ENCODE measurements at places on chromosomes 12 and 14.
A peak's percentile ranks its signal among the peaks of the same experiment; 100 is the strongest.

DNA sequence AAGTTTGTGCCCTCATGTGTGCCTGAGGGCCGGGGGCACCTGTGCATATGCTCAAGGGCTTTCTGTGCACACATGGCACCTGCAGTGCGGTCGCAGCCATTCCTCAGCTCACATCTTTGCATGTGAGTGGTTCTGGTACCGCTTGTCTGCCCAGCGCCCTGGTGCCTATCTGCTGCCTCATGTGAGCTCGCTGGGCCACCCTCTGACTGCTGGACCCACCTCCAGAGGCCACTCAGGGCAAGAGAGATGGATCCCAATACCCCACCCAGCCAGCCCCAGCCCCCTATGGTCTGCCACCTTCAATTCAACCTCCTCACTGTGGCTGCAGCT is 5.4 kb upstream of the AMN start:
- no peak for DNase-seq

DNA sequence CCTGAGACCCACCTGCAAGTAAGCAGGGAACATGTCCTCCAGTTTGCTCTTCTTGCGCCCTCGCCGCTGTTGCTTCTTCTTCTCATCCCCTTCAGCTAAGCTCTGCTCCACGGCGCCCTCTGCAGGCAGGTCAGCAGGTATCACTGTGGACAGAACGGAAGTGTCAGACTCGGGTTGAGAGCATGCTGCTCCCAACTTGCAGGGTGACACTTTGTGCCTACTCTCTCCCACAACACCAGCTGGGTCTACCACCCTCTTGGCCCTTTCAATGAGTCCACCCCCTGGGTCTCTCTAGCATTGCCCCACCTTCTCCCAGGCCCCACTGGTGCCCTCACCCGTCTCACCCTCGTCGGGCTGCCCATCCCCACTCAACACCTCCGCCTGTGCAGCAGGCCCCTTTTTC is 16.7 kb downstream of the KMT2D start:
- DNase-seq = peak; percentile 61

DNA sequence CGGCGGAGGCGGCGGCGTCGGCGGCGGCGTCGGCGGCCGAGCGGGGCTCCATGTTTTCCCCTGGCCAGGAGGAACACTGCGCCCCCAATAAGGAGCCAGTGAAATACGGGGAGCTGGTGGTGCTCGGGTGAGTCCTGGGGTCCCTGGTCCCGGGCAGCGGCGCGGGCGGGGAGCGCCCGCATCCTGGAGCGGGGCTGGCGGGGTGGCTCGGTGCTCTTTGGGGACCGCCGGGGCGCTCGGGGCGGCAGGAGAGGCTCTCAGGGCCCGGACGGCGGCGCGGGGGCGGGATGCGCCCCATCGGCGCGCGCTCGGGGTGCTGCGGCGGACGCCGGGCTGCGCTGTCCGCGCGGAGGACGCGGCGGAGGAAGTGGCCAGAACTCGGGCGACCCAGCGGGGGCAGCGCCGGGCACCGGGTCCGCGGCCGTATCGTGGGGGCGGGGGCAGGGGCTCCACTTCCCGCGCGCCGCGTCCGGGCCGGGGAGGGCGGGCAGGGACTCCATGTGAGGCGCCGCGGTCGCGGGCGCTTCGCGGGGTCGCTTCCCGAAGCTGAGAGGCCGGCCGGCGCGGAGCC is 485 bp downstream of the PELI2 start:
- no peak for DNase-seq

- DNase-seq = peak; percentile 62
Measured at GRCh38 chr14:60247994-60248696, 876 bp upstream of the PPM1A start.

- no peak for DNase-seq
Measured at GRCh38 chr14:60197629-60198303, 32.6 kb upstream of the DHRS7 start.

All from stimulated activated CD4-positive, alpha-beta T cell treated with anti-CD3 and anti-CD28 coated beads, Interleukin-1b, Interleukin-23, amount 100 ng/mL, for 1 hour (primary cell).